ENCODE measurements at places on chromosomes 1 and 21.

DNA sequence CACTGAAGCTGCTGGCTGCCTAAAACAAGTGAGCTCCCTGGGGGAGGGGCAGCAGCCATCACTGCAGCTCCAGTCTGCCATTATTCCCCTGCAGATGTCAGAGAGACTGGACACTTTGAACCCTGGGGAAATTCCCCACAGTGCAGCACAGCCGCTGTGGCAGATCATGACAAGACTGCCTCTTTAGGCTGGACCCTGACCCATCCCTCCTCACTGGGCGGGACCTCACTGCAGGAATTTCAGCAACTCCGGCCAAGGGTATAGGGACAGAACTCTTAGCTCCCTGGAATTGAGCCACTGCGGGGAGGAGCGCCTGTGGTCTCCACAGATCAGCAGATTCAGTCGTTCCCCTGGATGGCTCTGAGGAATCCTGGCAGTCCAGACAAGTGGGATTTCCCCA lies 964.6 kb downstream of the BRINP3 start:
- DNase-seq, result no peak

- no peak for DNase-seq
Measured at GRCh38 chr21:45410151-45410864, 5.3 kb downstream of the COL18A1 start.

DNA sequence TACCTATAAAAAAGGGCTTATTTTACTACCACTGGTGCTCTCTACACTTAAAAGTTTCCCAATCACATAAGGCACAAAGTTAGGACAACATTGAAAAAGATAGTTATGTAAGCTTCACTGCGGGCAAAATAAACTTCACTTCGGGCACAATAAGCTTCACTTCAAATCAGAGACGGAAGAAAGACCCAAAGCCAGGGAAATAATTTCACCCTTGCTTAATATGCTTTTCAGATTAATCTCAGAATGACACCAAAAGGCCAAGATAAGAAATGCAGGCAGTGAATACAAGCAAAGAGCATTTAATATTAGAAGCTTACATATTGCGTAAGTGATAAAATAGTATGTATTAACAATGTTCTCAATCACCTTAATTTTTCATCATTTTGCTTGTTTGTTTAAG lies 444.2 kb downstream of the SETD4 start:
- DNase-seq, result no peak

DNA sequence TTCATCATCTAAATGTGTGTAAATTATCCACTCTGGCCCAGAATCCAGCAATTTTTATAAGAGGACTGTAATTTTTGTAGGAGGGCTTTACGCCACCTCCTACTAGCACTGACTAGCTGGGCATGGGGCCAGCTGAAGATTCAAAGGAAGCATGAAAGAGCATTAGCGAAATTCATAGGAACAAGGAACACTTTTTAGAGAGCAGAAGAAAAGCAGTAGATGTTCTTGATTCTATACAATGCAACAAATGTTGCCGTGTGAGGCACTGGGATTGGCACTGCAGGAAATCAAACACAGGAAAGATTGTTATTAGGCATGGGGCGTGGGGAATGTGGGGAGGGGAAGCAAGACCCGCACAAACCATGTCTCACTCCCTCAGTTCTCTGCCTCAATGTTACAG lies 58.4 kb upstream of the PARP1 start:
- no peak for DNase-seq

DNA sequence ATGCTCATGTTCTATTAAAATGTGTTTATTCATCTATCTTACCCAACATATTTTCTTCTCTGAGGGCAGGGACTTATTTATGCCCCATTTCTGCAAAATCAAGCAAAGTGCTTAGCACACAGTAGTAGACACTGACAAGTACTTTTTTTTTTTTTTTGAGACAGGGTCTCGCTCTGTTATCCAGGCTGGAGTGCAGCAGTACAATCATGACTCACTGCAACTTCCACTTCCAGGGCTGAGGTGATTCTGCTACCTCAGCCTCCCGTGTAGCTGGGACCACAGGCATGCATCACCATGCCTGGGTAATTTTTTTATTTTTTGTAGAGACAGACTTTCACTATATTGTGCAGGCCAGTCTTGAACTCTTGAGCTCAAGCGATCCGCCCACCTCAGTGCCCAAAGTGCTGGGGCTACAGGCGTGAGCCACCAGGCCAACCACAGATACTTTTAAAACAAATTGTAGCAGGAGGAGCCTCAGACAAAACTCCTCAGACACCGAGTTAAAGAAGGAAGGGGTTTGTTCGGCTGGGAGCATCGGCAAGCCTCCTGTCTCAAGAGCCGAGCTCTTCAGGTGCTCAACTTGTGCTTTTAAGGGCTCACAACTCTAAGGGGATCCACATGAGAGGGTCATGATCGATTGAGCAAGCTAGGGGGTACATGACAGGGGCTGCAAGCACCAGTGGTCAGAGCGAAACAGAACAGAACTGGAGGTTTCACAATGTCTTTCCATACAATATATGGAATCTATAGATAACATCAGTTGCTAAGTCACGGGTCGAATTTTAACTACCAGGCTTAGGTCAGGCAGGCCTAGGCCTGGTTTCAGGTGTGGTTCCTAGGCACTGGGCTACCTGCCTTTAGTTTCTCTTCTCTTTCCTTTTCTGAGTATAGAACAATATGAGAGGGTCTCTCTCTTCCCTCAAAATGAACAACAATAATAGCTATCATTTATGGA lies 5.7 kb upstream of the TMEM167B start:
- no peak for DNase-seq

DNA sequence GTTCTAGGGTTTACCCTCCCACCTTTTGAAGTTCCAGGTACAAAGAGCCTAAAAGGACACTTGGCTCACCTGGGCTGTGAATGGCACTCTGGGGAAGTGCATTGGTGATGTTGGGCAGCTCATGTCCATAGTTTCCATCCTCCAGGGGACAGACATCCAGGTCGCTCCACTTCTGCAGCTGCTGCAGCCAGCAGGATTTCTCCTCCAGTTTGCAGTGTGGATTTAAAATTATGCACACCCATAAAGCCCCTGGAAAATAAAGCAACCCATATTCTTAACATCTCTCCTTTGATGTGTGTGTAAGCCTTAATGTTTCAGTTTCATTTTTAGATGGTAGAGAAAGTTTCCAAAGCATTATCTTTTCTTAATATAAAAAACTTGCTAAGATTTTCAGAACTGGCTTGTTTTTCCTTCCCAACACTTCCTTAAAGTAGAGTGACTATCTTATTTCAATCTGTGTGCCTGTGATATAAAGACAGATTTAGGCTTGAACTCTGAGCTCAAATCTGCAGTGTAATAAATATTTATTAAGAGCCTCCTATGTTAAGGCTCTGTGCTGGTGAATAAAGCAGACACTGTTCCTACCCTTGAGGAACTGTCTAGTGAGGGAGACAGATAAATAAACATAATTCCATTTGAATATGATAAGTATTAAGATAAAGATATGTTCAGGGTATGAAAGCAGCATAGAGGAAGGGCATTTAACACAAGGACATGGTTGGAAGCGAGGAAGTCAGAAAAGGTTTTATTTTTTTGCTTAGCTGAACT lies 39.1 kb downstream of the UROD start:
- peak; percentile 18 for DNase-seq

DNA sequence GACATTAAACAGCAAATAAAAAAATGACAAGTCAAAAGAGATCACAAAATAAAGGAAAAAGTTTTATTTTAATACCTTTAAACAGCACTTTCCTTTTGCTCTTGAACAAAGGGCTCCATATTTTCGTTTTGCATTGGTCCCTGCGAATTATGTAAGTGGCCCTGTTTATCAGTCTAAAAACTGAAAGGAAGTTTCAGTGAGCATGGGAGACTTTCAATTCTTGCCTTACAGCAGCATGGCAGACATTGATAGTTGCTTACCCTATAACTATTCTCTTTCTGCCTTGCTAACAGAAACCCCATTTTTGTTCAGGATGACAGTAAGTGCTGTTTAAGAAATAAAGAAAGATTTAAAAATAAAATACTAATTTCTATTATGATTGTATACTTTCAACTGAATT lies 5.2 kb upstream of the SH3GLB1 start:
- DNase-seq, result no peak

- DNase-seq, result no peak
Measured at GRCh38 chr1:43331688-43332087, 5.9 kb upstream of the MPL start.

DNA sequence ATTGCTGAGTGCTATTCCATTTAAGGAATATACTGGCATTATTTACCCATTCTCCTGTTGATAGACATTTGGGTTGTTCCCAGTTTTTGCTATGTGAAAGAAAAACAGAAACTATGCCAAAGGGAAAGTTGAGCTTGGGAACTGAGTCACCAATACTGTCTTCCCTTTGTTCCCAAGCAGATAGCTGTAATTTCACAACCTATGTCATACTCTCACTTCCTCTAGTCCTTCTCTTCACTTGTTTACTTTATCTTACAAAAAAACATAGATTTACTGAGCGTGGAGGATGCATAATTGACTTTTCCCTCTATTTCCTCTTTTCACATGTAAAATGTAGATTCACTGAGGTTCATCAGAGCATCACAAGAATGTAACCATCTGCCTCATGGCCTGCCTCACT lies 32.4 kb upstream of the PGBD5 start:
- no peak for DNase-seq

DNA sequence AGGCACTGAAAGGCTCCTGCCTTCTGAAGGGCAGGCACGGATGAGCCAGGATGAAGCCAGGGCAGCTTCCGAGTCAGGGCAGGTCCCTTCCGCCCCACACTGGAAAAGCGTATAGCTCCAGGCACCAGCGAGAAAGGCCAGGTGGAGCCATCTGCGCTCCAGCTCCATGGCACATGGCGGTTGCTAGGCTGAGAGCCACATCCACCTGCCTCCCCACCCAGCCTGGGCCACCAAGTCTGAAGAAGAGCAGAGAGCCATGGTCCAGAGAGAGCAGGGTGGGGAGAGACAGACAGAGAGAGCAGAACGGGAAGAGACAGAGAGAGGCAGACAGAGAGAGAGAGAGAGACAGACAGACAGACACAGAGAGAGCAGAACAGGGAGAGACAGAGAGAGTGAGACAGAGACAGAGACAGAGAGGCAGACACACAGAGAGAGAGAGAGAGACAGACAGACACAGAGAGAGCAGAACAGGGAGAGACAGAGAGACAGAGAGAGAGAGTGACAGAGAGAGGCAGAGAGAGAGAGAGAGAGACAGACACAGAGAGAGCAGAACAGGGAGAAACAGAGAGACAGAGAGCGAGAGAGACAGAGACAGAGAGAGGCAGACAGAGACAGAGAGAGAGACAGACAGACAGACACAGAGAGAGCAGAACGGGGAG lies 5.2 kb downstream of the FNDC10 start:
- DNase-seq, result no peak

GRCh38 chr1:90784186-90784847 lies 67.2 kb upstream of the BARHL2 start:
- no peak for DNase-seq

DNA sequence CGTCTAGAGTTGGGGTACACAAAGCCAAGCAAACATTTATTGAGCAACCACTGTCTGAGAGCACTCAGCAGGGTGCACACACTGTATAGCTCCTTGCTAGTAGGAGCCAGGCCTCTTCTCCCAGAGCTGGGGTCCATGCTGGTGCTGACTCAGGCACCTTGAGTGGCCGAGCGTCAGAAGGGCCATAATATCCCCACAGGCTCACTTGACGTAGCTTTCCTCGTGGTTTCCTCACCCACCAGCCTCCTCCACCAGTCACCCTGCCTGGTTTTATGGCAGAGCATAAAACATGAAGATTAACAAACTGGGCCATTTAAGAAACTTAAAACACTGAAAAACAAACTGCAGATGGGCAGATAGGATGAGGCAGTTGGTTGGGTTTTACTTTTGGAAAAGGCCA lies 361.5 kb downstream of the HHAT start:
- DNase-seq, result no peak

GRCh38 chr1:17958704-17959103 lies 148.9 kb upstream of the IGSF21 start:
- peak; percentile 14 for DNase-seq

GRCh38 chr1:27253596-27253995 lies 19.2 kb downstream of the WDTC1 start:
- DNase-seq, result no peak

- no peak for DNase-seq
Measured at GRCh38 chr1:30313584-30313983, 409.8 kb downstream of the MATN1 start.

DNA sequence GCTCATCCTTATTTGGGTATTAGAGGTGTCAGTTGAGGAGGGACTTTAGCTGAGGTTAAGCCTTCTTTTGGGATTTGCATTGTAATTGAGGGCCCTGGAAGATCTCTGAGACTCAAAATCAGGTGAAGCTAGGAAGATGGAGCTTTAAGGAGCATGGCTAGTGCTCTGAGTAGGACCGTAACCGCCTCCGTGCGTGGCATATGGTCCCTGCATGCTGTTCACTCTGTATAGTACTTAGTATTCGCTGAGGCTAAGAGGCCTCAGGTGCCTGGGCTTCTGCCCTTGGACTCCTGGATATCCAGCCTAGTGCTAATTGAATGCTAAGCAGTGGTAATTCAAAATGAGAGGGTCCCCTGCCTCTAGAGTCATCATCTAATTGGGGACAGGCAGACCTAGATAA lies 22.5 kb downstream of the NSUN4 start:
- no peak for DNase-seq

- DNase-seq, result no peak
Measured at GRCh38 chr21:45948576-45949141, 32.9 kb upstream of the COL6A1 start.

DNA sequence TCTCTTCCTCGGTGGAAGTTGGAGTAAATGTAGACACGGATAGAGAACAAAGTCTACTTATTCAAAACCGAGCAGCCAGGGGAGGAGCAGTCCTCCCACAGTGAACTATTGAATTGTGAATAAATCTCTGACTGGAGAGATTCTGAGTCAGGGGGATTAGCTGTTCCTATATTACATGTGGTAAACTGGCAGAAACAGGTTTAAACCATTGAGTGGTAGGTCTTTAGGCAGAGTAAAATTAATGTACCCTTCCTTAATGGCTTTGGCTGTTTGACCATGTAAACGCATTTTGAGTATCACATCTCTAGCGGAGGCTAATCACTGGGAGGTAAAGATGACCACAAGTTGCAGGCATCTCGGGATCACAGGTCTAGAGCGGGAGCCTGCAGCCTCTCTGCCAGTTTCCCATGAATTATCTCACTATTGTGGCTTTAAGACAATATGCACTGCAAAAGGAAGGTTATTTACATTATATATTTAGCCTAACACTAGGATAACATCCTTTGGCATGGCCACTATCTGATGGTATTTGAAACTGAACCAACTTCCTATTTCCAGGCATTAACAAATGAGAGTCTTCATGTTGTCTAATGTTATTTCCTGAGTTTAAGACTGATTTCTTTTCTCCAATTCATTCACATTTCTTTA lies 7.9 kb upstream of the DISC1 start:
- DNase-seq, result no peak

Data from CD4-positive, alpha-beta T cell treated with Interleukin-17A for 4 hours (primary cell).